Activated naive CD4-positive, alpha-beta T cell treated with Interleukin-2 at 50 U/mL for 16 hours (primary cell): ENCODE measurements at places on chromosomes 7 and 10.

GRCh38 chr10:85621562-85621961 is 745.0 kb downstream of the GRID1 start:
- DNase-seq: no peak

GRCh38 chr7:674454-675410 is 51.8 kb upstream of the DNAAF5 start:
- no peak for DNase-seq

DNA sequence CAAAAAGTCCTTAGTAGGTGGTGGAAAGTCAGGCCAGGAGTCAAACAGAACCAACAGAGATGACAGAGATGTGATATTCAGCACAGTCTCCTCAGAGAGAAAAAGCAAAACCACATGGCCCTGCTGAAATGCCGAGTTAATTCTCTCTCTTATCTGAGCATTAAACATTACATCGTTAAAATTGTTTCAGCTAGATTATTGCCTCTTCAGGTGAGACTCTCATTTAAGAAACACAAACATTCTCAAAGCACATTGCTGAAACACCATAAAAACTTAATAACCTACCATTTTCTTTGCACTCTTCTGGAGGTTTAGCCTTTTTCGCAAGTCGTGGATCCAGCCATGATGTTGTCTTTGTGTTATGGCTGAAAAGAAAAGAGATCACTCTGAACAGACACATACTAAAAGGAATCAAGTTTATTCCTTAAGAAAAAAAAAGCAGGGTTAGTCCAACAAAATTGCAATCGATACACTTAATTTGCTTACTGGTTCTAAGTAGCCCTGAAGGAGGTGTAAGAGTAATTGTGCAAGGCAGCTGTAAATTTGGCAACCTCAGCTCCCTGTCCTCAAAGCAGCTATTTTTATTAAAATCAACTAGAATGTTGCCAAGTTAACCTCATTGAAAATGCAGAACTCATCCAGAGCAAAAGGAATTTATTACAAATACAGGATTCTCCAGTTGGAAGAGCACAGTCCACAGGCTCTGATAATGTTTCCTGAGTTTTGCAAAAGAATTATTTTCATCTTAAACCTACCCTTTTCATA is 691.1 kb downstream of the PHTF2 start:
- DNase-seq: no peak

- no peak for DNase-seq
Observed at GRCh38 chr7:94561841-94562514, 52.4 kb downstream of the CASD1 start.

GRCh38 chr10:113175756-113176651 is 226.0 kb downstream of the TCF7L2 start:
- no peak for DNase-seq

DNA sequence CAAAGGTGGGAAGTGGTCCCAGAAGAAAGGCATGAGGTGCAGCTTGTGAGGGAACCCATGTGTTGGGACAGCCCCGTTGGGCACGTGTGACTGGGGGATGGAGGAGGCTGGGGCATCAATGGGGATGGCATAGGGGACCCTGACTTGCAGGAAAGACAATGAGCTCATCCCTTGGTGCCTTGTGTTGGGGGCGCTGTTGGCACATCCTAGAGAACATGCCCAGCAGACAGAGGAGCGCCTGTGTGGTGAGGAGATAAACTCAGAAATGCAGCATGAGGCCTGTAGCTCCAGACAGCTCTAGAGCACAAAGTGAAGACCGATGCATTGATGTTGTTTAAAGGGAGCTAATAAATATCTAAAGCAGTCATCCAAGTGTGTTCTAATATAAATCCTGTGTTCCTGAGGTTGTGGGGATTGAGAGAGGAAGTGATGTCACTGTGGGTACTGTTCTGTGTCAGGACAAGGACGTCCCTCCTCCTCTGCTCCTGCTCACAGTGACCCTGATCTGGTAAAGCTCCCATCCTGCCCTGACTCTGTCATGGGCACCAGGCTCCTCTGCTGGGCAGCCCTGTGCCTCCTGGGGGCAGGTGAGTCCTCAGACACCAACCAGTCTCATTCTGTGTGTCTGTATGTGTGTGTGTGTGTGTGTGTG is 126.1 kb upstream of the PRSS58 start:
- DNase-seq: no peak

DNA sequence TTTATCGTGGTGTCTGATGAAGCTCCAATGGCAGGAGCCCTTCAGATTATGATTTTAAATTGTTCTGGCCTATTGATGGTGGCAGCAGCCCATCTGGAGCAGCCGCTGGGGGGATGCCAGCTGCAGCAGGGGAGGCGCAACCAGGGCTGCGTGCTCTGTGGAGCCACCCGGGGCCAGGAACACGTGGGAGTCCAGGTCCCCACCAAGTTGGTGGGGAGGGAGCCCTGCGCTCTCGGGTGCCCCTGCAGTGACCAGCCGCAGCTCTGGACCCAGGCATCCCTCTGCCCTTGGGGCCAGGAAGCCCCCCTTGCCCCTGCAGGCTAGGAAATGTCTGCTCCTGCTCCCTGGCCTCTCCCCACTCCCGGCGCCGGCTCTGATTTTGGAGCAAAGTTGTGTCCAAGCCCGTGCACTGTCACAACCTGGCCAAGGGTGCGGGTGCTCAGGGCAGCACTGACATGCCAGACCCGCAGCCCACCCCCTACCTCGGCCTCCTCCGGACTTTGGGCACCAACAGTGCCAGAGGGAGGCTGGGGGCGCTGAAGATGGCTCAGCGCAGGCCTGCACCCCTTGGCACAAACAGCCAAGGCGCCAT is 147.2 kb upstream of the ADO start:
- DNase-seq: no peak

DNA sequence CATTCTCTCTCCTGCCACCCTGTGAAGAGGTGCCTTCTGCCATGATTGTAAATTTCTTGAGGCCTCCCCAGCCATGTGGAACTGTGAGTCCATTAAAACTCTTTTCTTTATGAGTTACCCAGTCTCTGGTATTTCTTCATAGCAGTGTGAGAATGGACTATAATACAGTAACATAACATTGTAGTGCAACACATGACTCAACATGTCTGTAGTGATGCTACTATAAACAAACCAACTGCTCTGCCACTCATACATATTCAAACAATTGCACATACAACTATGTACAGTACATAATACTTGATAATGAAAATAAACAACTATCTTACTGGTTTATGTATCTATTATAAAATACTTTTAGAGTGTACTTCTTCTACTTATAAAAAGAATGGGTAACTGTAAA is 7.1 kb downstream of the ATOH7 start:
- no peak for DNase-seq

DNA sequence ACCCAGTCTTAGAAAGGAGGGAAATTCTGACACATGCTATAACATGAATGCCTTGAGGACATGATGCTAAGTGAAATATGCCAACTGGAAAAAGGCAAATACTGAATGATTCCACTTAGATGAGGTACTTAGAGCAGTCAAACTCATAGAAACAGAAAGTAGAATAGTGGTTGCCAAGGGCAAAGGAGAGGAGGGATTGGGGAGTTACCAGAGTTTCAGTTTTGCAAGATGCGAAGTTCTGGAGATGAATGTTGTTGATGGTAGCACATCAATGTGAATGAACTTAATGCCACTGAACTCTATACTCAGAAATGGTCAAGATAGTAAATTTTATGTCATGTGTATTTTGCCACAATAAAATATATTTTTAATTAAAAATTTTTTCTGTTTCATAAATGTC is 38.9 kb downstream of the DRGX start:
- no peak for DNase-seq

- DNase-seq: no peak
Observed at GRCh38 chr7:14309432-14309831, 320.0 kb upstream of the ETV1 start.

DNA sequence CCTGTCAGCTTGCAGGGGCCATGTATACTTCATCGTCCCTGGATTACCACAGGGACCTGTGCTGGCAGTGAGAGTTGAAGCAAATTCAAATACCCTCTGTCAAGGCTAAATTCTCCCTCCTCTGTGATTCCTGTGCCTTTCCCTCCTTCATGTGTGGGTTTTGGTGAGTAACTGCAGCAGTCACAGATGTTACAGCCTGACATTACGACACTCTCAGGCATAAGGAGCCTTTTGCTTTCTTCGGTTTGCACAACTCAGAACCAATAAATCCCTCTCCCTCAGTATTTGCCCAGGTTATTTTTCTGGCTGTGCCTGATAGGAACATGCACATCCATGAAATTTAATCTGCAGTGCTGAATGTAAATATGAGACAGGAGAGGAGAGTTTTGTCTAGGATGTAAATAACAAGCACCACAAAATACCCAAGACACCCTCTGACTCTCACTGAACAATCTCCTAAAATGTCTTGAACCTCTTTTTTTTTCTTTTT is 997.2 kb upstream of the GHITM start:
- DNase-seq: no peak

DNA sequence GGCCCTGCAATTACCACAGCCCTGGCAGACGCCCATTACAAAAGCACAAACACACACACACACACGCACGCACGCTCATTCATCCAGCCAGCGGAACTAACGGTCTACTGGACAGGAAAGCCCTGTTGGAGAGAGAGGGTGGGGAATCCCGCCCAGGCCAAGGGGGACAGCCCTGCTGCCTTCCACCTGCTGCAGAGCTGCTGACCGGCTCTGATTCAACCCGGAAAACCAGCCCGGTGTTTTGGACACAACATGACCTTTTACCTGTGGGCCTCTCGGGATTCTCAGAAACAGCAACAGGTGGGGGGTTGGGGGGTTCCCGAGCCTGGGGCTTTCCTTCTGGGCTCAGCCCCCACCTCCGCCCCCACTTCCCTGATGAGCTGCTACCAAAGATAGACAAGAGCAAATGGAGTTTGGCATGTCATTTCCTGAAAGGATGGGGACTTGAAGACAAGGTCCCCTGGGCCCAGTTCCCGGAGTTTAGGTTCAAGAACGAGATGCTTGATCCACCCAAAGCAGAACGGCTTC is 18.5 kb upstream of the SERPINE1 start:
- DNase-seq: no peak

DNA sequence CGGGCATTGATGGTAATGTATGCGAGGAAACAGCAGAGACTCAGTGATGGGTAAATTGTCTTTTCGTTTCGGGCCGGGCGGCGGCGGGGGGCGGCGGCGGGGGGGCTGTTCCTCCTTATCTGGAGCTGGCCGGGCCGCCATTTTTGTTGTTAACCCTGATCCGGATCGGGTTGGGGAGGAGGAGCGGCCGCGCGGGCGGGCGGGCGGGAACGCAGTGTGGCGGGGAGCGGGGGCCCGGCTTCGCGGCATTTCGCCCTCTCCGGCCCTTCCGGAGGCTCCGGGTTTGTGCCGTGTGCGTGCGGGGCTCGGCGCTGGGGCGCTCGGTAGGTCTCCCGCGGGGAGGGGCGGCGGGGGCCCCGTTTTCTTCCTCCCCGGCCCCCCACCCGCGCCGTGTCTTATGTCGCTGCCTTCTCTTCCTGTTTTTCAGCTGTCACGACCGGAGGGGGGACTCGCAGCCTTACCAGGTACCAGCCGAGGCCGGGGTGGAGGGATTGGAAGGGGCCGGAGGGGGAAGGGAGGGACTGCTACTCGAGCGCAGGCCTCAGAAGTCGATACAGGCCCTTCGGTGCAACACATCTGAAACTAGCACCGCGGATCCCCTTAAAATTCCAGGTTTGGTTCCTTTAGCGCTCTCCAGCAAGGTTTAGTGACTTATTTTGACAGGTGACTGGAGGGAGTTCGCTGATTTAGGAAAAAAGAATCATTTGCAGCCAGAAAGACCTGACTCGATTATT is 820 bp downstream of the WAC start:
- DNase-seq: peak; percentile 73

DNA sequence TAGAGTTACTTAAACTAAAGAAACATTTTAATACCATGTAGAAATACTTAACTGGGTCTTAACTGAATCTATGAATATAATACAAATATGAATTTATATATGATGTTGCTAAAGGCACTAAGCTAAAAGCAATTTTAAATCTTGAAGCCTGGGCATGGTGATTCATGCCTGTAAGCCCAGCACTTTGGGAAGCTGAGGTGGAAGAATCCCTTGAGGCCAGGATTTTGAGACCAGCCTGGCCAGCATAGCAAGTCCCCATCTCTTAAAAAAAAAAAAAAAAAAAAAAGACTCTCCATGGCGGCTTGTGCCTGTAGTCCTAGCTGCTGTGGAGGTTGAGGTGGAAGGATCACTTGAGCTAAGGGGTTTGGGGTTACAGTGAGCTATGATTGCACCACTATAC is 95.3 kb downstream of the CCSER2 start:
- DNase-seq: no peak

- DNase-seq: no peak
Observed at GRCh38 chr10:102675666-102676533, 31.6 kb downstream of the TRIM8 start.

DNA sequence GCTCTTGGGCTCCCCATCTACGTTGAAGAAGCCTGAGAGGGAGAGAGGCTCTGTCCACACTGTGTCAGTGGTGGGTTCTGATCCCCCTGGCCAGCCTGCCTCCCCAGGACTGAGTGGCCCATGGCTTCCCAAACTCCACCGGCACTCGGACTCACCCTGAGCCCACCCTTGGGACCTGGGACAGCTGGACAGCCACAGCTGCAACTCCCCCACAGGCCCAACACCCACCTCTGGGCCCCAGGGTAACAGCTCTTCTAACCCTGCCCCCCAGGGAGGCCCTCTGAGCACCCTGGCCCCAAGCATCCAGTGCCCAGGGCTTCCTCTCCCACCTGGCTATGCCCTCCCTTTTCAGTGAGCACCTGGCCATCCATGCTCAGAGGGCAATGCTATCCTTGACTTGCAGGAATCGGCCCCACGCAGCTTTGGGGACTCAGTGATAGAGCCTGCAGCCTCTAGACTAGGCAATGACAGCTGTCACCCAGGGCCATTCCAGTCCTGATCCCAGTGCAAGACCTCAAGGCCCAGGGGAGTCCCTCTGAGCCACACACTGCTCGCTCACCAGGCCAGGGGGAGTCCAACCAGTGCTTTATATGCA is 17.9 kb downstream of the OGDHL start:
- DNase-seq: no peak

DNA sequence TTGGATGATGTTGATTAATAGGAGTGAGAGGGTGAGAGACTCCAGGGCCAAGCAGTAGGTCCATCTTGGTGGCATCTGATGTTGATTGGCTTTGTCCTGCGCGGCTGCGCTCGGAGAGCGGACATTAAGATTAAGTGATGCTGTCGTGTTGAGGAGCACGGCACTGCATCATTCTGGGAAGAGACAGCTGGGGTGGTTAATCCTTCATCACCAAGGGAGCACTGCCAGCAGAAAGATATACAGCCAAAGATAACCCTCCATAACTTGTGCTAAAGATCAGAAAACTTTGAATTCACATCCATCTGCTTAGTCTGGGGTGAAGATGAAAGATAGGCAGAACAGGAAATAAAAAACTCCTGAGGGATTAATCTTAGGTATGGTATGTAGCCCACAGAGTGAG is 208.3 kb downstream of the LRMDA start:
- DNase-seq: no peak

DNA sequence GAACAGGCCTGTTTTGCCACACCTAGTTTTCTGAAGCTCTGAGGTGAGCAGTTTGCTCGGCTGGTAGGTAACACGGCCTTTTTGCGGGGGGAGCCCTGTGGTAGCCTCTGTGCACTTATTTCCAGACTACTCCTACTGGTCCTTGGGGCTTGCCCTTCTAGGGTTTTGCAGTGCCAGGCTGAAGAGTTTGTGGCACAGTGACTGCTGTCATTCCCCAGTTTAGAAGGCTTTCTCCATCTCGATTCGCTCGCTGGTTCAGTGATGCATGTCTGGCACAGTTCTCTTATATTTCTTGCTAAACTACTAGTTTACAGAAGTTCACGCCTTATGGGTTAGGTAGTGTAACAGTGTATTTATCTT is 711 bp downstream of the KIF20B start:
- peak; percentile 18 for DNase-seq
